ENCODE measurements at places on chromosomes 6 and 20. TPM values are rescaled to one million over a fixed set of nuclear protein-coding genes. Genes with fewer than 3 reads are reported as not detected.

GDAP1L1 gene
- total RNA-seq: not detected

TREM1 gene
- total RNA-seq: 0.95 TPM

MYL9 gene
- total RNA-seq: 313 TPM

DNA sequence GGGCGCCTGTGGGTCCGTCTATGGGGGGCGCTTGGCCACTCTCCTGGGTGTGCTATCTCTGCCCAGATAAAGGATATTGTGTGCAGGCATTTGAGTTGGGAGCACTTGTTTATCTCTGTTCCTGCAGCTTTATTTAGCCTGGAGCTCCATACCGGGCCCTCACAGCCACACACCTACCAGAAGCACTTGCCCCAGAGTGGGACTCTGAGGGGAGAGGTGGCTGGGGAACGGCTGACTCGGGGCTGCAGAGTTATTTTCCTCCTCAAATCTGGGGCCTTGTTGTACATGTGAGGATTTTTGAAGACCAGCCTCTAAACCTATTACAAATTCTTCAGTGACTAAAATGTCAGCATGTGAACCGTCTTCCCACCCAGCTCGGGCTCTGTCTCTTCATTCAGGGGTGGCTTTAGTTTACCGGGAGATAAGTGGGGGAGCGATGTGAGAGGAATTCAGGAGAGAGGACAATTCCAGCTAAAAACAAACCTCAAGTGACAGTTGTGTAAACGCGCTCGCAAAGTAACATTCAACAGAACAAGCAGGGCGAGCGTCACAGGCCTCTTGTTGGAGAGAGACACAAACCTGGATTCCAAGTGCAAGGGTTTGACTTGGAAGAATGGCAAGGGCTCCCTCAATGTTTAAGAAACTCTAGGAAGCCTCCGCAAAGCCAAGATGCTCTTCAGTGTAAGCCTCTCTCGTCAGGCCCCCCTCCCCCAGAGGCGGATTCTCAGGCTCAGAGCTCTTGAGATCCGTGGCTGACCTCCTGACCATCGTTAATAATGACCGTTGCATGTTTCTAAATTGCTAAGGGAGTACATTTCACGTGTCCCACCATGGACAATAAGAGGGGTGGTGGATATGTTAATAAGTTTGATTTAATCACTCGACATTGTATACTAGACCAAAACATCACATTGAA lies 548.9 kb downstream of the QKI start:
- DNase-seq: no peak

DNA sequence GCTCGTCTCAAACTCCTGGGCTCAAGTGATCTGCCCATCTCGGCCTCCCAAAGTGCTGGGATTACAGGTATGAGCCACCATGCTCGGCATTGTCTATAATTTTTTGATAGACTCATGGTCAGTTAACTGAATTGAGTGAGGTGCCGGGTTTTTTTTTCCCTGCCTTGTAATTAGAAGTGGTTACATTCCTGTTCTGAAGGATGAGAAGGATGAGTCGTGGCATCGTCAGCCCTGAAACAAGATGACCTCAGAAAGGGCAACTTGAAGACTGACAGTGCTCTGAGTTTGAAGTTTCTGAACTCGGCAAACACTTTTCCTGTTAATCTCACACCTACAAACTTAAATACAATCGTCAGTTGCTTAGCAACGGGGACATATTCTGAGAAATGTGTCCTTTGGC lies 158.7 kb upstream of the PDE10A start:
- no peak for DNase-seq

GRCh38 chr6:116529466-116530290 lies 15.8 kb downstream of the TRAPPC3L start:
- DNase-seq: no peak

DNA sequence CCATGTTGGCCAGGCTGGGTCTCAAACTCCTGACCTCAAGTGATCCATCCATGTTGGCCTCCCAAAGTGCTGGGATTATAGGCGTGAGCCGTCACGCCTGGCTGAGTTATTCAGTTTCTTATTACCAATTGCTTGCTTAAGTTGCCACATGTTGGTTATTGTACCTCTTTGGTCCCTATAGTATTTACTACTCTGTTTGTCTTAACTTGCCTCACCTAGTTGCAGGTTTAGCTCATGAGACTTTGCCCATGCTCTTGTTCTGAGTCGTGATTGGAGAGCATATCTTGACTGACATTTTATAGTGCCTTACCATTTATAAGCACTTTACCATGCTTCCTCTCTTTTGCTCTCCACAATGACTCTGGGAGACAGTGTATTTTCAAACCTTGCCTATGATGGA lies 134.2 kb upstream of the HDGFL1 start:
- no peak for DNase-seq

DNA sequence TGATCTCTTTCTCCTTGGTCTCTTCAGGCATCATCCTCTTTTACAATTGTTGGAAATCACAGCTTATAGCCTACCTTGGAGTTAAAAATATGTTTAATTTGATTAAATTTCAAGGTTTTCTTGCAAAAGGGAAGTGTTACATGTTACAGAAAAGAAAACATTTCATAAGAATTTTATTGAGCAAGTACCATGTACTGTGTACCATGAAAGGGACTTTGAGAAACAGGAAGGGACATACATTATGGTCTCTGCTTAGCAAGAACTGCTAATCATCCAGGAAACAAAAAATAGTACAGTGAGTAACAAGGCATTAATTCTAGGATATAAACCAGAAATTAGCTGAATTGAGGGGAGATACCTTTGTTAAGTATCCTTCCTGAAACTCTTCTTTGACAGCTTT lies 145.3 kb upstream of the SPACA1 start:
- no peak for DNase-seq

CLPSL2 gene
- not detected for total RNA-seq

GRCh38 chr20:44081888-44082287 lies 105.1 kb downstream of the JPH2 start:
- no peak for DNase-seq

- no peak for DNase-seq
Observed at GRCh38 chr20:58043236-58044140, 185.0 kb downstream of the ANKRD60 start.

DNA sequence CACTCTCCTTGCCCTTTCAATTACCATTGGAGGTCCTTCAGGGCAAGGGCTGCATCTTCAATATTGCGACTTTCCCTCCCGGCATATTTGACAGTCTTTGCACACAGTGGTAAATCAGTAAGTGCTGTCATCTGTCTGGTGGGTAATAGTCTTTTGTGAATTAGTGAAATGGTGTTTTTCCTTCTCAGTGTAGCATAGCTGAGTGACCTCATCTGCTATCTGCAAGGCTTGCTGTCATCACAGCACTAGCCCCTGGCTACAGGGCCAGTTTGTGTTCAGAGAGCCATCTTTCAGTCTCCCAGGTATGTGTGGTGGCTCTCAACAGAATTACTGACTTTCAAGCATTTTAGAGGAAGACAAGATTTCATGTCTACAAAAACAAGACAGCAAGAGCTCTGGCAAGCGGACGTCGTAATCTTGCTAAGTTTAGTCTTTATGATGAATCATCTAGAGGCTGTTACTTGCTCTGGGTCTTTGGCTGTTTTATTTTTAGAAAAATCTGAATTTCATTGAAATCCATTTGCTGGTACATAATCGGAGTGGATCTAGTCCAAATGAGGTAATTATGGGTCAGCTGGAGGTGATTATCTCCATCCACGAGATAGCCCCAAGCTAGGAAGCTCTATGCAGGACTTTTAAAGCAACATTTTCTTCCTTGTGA lies 528.9 kb downstream of the EPM2A start:
- no peak for DNase-seq

- DNase-seq: no peak
Observed at GRCh38 chr6:19713411-19713810, 123.8 kb upstream of the ID4 start.

DNA sequence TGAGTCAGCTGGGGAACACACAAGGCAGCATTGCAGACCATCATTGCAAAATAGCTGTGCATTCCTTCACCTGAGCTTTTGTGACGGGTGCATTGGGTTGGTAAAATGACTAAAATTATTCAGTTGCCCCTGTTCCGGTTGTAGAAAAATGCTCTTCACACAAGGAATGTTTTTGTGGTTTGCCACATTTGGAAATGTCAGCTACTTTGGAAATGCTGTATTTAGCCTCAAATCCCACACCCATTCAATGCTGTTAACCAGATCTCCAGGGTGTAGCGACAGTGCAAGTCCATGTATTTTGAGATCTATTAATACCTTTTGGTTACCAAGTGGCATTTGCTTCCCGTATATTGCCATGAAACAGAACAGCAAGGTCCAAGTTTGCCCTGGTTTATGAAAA lies 201.2 kb downstream of the FOXA2 start:
- DNase-seq: no peak

DNA sequence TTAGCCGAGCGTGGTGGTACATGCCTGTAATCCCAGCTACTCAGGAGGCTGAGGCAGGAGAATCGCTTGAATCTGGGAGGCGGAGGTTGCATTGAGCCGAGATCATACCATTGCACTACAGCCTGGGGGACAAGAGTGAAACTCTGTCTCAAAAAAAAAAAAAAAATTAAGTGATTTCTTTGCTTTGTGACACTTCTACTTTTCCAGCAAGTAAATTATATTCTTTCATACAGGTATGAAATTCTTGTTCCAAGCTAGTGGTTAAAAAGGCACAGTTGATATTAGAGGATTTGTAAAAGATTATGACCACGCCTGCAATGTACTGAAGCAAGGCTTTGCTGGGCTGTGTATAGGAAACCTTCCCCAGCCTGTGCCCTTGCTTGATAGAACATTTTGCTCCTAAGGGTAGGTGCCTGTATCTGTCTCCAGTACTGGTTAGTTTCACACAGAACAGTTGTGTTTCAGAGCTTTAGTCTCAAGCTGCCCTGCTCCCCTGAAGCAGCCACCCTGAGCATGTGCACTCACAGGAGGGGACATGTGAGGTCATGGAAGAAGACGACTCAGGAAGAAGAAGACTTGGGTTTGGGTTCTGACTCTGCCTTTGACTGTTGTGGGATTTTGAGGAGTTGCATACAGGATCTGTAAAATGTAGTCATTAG lies 10.2 kb downstream of the PTPN1 start:
- no peak for DNase-seq

DHX16 gene
- 26.6 TPM for total RNA-seq

DNA sequence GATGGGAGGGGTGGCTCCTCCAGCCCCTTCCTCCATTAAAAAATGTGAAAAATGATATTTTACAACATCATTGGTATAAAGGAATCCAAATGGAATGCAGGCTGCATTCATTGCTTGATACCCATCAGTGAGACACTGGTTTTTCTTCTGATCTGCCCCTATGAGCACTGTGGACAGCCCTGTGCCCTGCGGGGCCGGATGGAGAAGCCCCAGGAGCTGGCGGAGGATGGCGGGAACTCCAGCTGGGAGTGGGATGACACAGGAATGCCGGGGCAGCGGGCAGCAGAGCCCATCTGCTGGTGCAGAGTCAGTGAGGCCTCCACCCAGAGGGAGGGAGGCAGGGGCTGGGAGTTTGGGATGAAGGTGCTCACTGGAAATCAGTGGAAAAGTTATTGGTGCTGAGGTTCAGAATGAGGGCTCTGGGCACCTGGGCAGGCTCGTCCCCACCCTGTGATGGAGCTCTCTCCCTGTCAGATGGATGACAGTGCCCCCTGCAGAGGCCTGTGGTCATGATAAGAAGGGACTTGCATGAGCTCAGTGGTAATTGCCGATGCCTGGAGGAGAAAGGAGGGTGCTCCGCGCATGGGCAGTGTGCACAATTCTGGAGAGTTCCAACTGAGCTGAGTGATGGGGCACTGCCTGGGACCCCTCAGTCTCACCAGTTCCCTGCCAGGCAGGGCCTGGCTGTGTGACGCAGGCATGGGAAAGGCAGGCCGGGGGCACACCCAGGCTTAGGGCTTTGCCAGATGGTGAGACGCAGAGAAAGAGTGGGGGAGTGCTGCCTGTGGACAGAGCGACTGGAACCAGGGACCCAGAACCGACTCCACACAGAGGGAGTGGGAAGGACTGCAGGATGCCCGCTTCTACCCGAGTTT lies 23.2 kb downstream of the CTCFL start:
- no peak for DNase-seq

SYNGAP1 gene
- 3.3 TPM for total RNA-seq

DNA sequence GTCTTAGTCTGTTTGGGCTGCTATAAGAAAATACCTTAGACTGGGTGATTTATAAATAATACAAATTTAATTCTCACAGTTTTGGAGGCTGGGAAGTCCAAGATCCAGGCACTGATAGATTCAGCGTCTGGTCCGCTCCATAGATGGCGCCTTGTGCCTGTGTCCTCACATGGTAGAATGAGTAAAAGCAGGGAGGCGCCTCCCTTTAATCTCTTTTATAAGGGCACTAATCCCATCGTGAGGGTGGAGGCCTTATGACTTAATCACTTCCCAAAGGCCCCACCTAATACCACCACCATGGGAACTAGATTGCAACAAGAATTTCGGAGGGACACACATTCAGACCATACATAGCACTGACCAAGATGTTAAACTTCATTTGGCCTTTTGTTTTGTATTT lies 91.2 kb upstream of the TMEM181 start:
- no peak for DNase-seq

GRCh38 chr6:77633993-77634715 lies 18.7 kb upstream of the MEI4 start:
- DNase-seq: no peak

NFATC2 gene
- total RNA-seq: 6.7 TPM

- DNase-seq: no peak
Observed at GRCh38 chr20:33169176-33169794, 1.3 kb downstream of the BPIFA2 start.

- DNase-seq: no peak
Observed at GRCh38 chr6:1594445-1595200, 15.1 kb upstream of the FOXC1 start.

DNA sequence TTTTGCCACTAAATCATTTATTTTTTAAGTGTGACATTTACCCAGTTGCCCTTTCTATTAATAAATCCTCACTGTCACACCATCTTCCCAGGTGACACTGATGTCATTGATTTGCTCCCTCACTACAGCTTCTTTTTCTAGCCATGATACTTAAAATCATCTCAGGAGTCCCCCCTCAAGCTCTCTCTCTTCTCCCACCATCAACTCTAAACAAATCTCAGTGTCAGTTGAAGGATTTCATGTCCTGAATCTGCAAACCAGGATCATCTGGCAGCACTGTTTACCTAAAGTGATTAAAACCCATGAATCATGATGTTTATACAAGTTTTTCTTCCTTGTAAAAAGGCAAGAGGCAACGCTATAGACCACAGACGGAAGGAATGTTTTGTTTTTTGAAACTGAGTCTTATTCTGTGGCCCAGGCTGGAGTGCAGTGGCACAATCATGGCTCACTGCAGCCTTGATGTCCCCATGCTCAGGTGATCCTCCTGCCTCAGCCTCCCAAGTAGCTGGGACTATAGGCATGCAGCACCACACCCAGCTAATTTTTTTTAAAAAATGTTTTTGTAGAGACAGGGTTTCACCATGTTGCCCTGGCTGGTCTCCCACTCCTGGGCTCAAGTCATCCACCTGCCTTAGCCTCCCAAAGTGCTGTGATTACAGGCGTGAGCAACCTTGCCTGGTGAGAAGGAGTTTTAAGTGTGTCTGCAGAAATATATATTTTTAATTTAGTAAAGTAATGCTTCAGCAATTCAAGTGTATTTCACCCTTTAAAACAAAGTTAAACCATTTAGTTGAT lies 30.1 kb upstream of the SH3BGRL2 start:
- no peak for DNase-seq

GPR31 gene
- total RNA-seq: not detected

GRCh38 chr20:57958050-57958420 lies 248.2 kb upstream of the PMEPA1 start:
- DNase-seq: no peak

SLC17A9 gene
- 0.64 TPM for total RNA-seq
